Amygdala (tissue), 56 donors: ENCODE measurements at places on chromosomes 11 and 22.

DNA sequence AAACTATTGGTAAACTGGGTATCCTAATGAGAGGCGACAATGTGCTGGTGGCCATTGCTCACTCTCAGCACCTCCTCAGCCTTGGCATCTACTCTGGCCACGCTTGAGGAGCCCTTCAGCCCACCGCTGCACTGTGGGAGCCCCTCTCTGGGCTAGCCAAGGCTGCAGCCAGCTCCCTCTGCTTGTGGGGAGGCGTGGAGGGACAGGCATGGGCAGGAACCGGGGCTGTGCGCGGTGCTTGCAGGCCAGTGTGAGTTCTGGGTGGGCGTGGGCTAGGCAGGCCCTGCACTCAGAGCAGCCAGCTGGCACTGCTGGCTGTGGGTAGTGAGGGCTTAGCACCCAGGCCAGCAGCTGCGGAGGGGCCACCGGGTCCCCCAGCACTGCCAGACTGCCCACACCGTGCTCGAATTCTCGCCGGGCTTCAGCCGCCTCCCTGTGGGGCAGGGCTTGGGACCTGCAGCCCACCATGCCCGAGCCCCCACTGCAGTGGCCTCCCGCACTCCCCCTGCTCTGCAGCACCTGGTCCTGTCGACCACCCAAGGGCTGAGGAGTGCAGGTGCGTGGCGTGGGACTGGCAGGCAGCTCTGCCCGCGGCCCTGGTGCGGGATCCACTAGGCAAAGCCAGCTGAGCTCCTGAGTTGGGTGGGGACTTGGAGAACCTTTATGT is 575.9 kb upstream of the ANO3 start:
- no peak for DNase-seq

DNA sequence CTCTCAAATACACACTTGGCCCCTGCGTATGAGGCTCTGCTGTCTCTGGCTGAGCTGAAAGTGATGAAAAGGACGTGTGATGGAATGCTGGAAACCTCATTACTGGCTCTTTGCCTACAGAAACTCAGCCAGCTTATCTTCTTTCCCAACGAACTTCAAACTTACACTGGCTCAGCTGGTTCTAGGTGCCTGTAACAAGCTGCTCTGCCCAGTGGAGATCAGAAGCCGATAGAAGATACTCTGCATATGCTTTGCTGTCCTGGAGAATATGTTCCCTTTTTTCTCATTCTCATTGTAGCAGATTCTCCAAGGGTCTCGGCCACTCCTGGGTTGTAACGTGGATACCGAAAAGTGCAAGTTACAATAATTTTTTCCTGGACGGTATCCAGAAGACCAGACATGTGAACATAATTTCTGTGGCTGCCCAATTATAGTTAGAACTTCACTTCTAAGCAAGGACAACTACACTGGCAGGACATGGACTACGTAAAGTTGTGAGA is 405.3 kb upstream of the CCDC90B start:
- DNase-seq: no peak

DNA sequence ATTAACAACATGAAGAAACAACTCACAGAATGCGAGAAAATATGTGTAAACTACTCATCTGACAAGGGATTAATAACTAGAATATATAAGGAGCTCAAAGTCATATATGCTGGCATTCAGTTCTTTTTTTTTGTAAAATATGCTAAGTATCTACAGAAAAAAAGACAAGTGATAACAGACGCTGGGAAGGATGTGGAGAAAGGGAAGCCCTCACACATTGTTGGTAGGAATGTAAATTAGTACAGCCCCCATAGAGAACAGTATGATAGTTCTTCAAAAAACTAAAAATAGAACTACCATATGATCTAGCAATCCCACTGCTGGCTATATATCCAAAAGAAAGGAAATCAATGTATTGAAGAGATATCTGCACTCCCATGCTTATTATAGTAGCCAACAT is 13.8 kb downstream of the GAB2 start:
- no peak for DNase-seq

DNA sequence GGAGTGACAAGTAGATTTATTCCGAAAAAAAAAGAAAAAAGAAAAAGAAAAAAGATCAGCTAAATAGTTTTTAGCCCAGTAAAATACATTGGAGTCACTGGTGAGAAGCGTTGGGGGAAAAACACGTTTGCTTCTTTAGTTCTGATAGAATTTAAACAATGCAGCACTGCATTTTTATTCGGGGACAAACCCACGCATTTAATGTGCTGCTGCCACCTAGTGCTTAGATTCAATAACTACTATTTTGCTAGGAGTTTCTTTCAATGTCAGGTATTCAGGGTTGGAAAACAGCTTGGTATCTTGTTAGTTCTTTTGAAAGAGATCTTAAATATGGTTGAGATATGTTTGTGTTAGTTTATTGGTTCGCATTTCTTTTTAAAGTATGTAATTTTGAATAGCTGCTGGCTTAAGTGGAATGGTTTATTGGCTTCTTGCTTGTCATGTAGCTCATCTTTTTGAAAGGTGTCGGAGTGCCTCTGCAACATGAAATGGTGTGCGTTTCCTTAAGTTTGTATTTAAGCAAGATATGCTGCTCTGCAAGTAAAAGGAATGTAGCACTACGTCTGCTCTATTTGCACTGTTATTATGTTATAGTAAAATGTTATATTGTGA is 41.9 kb downstream of the SVIP start:
- DNase-seq: no peak

DNA sequence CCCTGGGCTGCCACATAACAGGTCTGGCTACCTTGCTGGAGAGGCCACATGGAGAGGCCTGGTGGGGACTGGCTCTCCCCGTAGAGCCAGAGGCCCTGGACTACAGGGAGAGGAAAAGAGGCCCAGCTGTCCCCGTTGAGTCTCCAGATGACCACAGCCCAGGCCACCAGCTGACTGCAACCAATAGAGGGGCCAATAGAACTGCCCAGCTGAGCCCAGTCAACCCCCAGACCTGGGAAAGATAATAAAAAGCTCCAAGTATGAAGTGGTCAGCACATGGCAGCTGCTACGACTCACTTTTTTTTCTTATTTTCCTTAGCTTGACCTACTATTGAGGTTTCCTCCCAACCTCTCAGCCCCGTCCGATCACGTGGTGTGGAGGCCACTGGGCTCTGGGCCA is 18.4 kb downstream of the PDGFB start:
- no peak for DNase-seq

DNA sequence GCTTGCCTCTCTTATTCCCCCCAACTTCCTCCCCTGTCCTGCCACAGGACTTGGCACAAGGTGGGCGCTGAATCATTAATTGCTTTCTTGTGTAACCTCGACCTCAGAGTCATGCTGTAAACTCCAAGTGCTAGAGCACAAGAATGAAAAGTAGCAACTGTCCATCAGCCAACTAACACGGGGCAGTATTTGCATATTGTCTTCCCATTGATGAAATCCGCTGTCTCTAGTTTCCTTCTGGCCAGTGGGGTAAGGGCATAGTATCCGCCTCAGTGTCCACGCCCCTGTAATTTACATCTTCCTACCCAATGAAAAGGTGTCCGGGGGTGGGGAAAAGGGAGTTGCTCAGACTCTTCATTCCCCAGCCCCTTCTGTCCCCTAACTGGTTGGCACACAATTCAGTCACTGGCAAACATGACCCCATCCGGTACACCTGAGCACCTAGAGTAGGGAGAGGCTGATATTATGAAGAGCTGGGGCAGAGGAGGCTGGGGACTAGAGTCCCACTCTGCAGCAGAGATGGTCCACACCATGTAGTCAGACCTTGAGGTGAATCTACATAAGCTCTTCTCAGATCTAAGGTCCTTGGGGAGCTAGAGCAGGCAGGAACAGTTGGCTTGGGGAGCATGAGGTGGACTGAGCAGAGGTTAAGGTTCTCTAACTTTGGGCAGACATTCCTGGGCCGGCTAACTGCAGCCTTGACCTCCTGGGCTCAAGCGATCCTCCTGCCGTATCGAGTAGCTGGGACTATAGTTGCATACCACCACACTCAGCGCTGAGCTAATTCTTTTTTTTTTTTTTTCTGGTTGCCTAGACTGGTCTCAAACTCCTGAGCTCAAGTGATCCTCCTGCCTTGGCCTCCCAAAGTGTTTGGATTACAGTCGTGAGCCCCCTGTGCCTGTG is 6.8 kb upstream of the GGA1 start:
- no peak for DNase-seq

- no peak for DNase-seq
These were observed 404.6 kb upstream of the CNTN5 start for GRCh38 chr11:98616098-98616655.

GRCh38 chr11:84476581-84476980 is 1150.6 kb downstream of the DLG2 start:
- no peak for DNase-seq

DNA sequence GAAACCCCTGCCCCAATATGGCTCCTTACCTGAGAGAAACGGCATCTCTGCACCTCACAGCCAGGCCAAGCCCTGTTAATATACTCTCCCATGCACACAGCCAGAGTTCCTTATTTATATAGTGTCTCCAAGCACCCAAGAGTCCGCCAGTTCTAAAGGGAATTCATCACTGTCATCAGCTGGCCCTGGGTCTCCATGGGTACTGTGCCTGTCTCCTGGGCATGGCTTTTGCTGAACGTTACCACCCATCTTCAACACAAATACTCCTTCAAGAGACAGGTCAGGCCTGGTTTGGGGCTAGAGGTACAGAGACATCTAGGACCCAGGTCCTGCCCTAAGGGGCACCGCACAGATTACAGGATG is 1.6 kb upstream of the ATG16L2 start:
- DNase-seq: no peak

DNA sequence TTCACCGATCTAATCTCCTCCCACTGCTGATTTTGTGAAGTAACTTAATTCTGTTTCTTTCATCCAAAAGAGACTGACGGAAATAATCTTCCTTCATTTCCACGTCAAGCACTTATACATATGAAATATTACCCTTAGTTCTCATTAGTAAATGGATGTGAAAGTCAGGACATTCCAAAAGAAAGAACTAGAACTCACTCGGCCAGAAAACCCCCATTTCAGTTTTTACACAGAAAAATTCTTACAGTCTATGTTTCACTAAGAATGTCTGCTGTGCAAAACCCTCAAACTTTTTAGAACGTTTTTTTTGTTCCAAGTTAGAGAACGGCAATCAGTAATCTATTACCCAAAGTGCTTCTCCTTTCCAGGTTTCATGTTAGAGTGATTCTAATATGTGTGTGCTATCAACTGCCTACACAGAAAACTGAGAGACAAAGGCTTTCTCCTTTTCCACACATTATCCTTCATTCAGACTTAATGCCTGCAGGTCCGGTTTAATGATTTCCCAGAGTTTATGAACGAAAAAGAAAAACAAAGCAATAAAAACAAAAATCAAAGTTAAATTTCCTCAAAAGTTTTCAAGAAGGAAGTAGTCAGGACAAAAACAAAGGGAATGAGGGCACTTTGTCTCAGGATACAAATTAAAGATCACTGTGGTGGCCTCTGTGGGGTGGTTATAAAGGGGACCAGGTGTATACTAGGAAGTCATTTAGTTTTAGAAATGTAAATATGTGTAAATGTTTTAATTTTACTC is 11.3 kb upstream of the SESN3 start:
- no peak for DNase-seq

DNA sequence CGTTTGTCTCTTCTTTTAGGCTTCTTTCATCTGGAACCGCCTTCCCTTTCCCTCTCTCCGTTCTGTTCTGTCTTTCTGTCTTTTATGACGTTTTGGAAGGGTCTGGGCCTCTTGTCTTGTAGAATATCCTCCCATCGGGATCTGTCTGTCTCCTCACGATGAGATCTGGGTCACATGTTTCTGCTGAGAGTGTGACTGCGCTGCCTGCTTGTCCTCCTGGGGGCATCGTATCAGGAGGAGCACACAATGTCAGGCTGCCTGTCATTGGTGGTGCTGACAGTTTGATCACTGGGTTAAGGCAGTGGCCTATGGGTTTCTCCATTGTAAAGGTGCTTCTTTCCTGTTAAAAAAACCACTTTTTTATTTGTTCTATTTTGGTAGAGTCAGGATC is 60.4 kb upstream of the PARVG start:
- DNase-seq: no peak

DNA sequence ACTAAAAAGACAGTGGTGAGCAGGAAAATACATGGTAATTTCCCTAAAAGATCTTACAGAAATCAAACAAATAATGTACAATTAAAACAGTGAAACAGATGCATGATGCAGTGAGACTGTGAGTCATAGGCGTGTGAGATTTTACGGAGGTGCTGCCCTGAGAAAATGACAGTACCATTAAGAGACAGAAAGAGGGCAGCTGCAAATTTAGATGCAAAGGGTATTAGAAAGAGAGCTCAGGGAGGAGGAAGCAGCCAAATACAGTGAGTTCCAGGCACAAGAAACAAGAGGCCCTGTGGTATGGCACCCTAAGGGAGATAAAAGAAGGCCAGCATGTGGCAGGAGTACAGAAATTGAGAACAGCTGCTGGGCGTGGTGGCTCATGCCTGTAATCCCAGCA is 88.5 kb upstream of the FIBIN start:
- peak; percentile 23 for DNase-seq

- DNase-seq: no peak
These were observed 56.0 kb downstream of the LRRC4C start for GRCh38 chr11:41403458-41403857.

DNA sequence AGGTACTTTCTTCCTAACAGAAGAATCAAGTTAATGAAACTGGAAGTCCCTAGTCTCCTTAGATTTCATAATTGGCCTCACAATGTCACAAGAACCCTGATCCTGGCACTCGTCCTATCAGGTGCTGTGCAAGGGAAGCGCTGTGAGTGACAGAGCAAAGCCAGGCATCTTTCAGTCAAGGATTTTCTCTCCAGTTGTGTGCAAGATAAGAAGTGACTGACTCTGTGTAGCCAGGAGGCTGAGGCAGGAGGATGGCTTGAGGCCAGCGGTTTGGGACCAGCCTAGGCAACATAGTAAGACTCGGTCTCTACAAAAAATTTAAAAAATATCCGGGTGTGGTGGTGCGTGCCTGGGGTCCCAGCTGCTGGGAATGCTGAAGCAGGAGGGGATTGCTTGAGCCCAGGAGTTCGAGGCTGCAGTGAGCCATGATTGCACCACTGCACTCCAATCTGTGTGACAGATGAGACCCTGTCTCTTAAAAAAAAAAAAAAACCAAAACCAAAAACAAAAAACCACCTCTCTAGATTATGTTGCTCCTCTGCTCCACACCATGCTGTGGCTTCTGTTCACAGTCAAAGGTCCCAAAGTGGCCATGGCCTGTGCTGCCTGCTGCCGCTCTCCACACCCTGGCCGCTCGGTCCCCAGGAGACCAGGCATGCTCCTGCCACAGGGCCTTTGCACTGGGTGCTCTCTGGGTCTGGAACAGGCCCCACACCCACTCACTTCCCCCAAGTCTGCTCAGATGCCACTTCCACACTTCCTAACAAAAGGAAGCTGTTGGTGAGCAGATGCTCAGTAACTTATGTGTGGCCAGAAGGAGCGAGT is 54.2 kb upstream of the CLDN5 start:
- no peak for DNase-seq
